Activated T-helper 1 cell treated with anti-CD3 and anti-CD28 coated beads, Interleukin-12 subunit alpha, Interleukin-12 subunit beta, Interleukin-2, Interleukin-4 antibody, amounts not matched to agents 30 ng/mL and 10 ng/mL and 1 ng/mL, durations not matched to agents 14 hours and 24 hours and 36 hours (primary cell): ENCODE measurements at places on chromosomes 4 and X. TPM values are rescaled to one million over a fixed set of nuclear protein-coding genes. Genes with fewer than 3 reads are reported as not detected.

SMARCA1 gene
- total RNA-seq = not detected in 2 replicates

MAGEE1 gene
- 1.8 and 1.9 TPM in 2 replicates for total RNA-seq

HUWE1 gene
- total RNA-seq = 367 and 385 TPM in 2 replicates

DDX53 gene
- not detected in 2 replicates for total RNA-seq

CSAG2 gene
- 0.31 TPM in 1 of 2 replicates, not detected in the other for total RNA-seq

PPEF2 gene
- not detected in 2 replicates for total RNA-seq

ASB5 gene
- not detected in 2 replicates for total RNA-seq

C4orf36 gene
- total RNA-seq = not detected in 2 replicates

FDCSP gene
- not detected in 2 replicates for total RNA-seq

DCUN1D4 gene
- 29.7 and 40.7 TPM in 2 replicates for total RNA-seq

NDST3 gene
- not detected in 2 replicates for total RNA-seq

NLGN4X gene
- total RNA-seq = not detected in 2 replicates

CXXC4 gene
- not detected in 2 replicates for total RNA-seq

ATP2B3 gene
- total RNA-seq = 0.05 TPM in 1 of 2 replicates, not detected in the other

SPOCK3 gene
- total RNA-seq = not detected in 2 replicates

NR3C2 gene
- total RNA-seq = 0.24 and 0.29 TPM in 2 replicates

ZMYM3 gene
- 12.6 and 13.2 TPM in 2 replicates for total RNA-seq

CLNK gene
- total RNA-seq = 0.57 and 1.1 TPM in 2 replicates

GPC4 gene
- total RNA-seq = not detected in 2 replicates

ZFP92 gene
- 2.4 and 2.5 TPM in 2 replicates for total RNA-seq

GAGE12F gene
- not detected in 2 replicates for total RNA-seq

CLCN3 gene
- 29.4 and 30.2 TPM in 2 replicates for total RNA-seq

SCD5 gene
- 0.44 and 0.70 TPM in 2 replicates for total RNA-seq

TEX11 gene
- 0.12 TPM in 1 of 2 replicates, not detected in the other for total RNA-seq

ADH1B gene
- total RNA-seq = not detected in 2 replicates

MTTP gene
- total RNA-seq = 0.29 TPM in 1 of 2 replicates, not detected in the other

PCDH10 gene
- total RNA-seq = not detected in 2 replicates

USP17L21 gene
- total RNA-seq = not detected in 2 replicates

SMPX gene
- not detected in 2 replicates for total RNA-seq

MAGEA8 gene
- not detected in 2 replicates for total RNA-seq

HSFX2 gene
- total RNA-seq = 0.41 TPM in 1 of 2 replicates, not detected in the other

BEX4 gene
- 5.1 and 5.5 TPM in 2 replicates for total RNA-seq

JCHAIN gene
- not detected in 2 replicates for total RNA-seq

ADH5 gene
- 68.8 and 74.9 TPM in 2 replicates for total RNA-seq

AFM gene
- total RNA-seq = not detected in 2 replicates

SLIT2 gene
- 0.07 and 0.13 TPM in 2 replicates for total RNA-seq

GABRG1 gene
- total RNA-seq = not detected in 2 replicates

CENPVL2 gene
- not detected in 2 replicates for total RNA-seq

RNF128 gene
- total RNA-seq = not detected in 2 replicates

PNCK gene
- total RNA-seq = 0.15 TPM in 1 of 2 replicates, not detected in the other

TMEM156 gene
- total RNA-seq = 27.7 and 29.4 TPM in 2 replicates

LEF1 gene
- total RNA-seq = 133 and 139 TPM in 2 replicates

JADE1 gene
- 38.7 and 42.4 TPM in 2 replicates for total RNA-seq

KCTD8 gene
- total RNA-seq = not detected in 2 replicates

ANTXR2 gene
- total RNA-seq = 24.9 and 29.8 TPM in 2 replicates

UCHL1 gene
- 0.23 and 0.44 TPM in 2 replicates for total RNA-seq
